ENCODE measurements at places on chromosomes 4 and X.
A peak's percentile ranks its signal among the peaks of the same experiment; 100 is the strongest.

DNA sequence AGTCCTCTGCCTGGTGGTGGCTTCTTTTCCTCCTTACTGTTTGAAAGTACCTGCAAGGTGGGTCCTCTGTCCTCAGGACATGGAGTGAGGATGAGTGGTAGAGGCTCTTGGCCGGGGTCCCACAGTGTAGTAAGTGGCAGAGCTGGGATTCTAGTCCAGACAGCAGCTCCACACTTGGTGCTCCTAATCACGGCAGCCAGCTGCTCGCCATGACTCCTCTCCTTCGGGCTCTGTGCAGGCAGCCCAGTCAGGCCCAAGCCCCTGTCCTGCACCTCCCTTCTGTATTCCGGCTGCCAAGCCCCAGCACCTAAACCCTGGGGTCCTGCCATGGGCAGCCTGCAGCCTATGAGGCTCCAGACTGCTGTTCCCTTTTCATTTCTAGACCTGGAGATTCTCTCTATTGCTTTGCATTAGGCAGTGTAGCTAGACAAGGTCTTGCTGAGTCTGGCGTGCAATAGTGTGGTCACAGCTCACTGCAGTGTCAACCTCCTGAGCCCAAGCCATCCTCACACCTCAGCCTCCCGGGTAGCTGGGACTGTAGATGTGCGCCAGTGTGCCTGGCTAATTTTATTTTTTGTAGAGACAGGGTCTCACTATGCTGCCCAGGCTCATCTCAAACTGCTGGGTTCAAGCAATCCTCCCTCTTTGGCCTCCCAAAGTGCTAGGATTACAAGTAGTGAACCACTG is 24.9 kb downstream of the NSD2 start:
- no peak for DNase-seq

- DNase-seq, result no peak
Measured at GRCh38 chrX:19375546-19375945, 31.8 kb downstream of the PDHA1 start.

- no peak for DNase-seq
Measured at GRCh38 chr4:129345609-129346008, 249.7 kb downstream of the C4orf33 start.

GRCh38 chrX:7943600-7944245 is 16.5 kb upstream of the PNPLA4 start:
- no peak for DNase-seq

- peak; percentile 26 for DNase-seq
Measured at GRCh38 chr4:56909086-56909894, 1.6 kb downstream of the REST start.

GRCh38 chr4:124757126-124757525 is 44.6 kb upstream of the ANKRD50 start:
- DNase-seq, result no peak

DNA sequence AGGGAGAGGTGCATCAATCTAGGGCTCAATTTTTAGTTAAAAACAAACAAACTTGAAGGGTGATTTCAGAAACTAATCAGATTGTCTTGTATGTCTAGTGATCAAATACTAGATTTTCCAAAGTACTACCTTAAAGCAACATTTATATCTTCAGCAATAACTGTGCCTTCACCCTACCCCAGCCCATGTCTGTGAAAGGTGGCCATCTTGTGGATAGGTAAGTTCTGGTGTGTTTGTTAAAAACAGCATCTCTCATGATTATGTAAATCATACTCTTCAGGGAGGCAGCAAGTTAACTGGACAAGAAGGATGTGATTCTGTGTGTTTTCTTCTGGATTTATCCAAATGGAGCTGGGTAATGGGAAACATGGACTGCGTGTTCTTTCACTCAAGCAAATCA is 81.4 kb upstream of the ACSL1 start:
- DNase-seq, result no peak

- peak; percentile 38 for DNase-seq
Measured at GRCh38 chr4:1809754-1810502, 16.8 kb downstream of the FGFR3 start.

DNA sequence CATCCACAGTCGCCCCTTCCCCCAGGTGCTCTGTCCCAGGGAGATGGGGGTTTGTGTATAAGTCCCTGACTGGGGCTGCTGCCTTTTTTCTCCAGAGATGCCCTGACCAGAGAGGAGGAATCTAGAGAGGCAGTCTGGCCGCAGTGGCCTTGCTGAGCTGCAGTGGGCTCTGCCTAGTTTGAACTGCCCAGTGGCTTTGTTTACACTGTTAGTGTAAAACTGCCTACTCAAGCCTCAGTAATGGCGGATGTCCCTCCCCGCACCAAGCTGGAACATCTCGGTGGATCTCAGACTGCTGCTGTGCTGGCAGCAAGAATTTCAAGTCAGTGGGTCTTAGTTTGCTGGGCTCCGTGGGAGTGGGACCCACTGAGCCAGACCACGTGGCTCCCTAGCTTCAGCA is 102.6 kb upstream of the GIMD1 start:
- DNase-seq, result no peak

DNA sequence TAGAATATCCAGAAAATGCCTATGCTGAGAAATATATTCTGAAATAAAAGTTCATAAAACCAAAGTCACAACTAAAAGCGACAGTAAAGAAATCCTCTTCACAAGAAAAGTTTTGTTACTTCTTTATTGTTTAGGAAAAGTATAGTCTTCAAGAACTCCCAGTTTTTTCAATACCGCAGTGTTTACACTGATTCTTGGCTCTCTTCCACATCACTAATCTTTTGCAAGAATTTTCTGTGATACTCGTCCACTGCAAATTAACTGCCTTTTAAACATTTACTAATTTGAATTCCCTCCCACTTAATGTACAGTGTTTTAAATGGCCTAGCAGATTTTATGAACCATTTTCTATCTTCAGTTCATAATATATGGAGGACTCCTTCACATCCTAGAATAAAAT is 65.1 kb downstream of the HPGDS start:
- no peak for DNase-seq

DNA sequence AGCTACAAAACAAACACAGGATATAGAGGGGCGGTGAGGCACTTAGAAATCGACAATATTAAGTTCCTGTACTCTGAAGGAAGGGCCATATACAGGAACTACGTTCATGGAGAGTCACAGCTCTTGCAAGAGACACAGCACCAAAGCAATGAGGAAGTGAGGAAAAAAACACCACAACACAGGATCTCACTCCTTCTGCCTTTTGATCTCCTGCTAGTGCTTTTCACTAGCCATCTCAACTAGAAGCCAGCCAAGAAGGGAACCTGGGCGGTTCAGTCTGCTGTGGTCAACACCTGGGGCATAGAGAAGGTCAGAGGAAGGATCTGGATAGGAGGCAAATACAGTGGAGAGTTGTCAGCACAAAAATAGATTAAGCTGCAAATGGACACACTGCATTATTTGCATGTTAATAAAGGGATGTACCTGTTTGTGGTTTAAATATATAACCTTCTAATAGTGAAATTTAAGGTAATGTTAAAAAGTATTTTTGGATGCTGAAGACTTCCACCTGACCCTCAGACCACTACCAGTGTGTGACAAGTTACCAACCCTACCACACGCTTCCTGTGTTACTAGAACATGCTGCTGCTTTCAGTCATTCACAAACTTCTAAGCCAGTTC is 104.6 kb downstream of the DTHD1 start:
- no peak for DNase-seq

DNA sequence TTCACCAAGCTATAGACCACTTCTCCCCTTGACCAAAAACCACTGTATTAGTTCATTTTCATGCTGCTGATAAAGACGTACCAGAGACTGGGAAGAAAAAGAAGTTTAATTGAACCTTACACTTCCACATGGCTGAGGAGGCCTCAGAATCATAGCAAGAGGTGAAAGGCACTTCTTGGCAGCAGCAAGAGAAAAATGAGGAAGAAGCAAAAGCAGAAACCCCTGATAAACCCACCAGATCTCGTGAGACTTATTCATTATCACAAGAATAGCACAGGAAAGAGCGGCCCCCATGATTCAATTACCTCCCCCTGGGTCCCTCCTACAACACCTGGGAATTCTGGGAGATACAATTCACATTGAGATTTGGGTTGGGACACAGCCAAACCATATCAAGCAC is 97.8 kb downstream of the DOCK11 start:
- DNase-seq, result no peak

- no peak for DNase-seq
Measured at GRCh38 chr4:12778191-12778590, 705.9 kb downstream of the RAB28 start.

- no peak for DNase-seq
Measured at GRCh38 chrX:123818243-123818642, 41.6 kb upstream of the XIAP start.

DNA sequence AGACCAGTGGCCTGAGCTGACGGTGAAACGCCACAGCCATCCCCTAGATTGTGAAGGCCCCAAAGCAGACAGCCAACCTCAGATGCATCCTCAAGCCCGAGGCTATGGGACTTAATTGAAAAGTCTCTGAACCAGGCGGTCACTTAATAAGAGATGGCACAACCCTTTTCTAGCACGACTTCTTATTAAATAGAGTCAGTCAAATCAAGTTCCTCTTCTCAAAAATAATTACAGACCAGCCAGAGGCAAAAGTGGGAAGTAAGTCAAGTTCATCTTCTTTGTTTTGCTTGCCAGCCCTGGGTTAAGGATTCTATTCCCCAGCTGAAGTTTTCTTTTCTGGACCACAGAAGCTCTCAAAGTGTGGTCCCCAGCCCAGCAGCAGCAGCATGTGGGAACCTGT is 9.7 kb upstream of the SH3KBP1 start:
- no peak for DNase-seq

GRCh38 chr4:163395758-163396157 is 52.1 kb downstream of the NPY5R start:
- no peak for DNase-seq

GRCh38 chr4:8403976-8404375 is 36.5 kb downstream of the ACOX3 start:
- DNase-seq, result no peak

DNA sequence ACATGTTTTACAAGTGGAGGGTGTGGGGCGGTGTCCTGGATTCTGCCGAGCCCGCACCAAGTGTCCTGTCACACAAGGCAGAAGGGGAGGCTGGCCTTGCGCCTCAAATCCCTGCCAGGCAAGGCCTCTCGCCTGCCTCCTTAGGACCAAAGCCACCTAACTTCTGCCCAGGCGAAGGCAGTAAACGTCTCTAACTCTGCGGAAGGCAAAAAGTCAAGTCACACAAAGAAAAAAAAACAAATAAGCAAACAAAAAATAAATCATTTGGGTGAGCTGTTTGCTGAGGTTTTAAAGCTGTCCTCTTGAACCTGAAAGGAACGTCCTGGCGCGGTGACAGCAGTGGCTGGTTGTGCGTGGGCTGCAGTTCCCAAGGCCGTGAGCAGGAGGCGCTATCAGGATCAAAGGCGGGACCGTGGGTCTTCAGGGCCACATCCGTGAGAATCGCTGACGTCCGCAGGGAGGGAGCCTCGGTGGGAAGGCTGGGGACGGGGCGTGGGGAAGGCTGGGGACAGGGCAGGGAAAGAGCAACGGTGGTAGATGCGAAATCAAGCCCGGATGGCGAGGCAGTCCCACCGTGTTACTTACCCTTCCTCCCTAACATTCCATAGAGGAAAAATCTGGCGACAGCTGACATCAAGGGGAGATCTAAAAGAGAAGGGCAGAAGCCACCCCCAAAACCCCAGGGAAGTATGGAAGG is 99.1 kb downstream of the TRAPPC11 start:
- DNase-seq, result no peak

DNA sequence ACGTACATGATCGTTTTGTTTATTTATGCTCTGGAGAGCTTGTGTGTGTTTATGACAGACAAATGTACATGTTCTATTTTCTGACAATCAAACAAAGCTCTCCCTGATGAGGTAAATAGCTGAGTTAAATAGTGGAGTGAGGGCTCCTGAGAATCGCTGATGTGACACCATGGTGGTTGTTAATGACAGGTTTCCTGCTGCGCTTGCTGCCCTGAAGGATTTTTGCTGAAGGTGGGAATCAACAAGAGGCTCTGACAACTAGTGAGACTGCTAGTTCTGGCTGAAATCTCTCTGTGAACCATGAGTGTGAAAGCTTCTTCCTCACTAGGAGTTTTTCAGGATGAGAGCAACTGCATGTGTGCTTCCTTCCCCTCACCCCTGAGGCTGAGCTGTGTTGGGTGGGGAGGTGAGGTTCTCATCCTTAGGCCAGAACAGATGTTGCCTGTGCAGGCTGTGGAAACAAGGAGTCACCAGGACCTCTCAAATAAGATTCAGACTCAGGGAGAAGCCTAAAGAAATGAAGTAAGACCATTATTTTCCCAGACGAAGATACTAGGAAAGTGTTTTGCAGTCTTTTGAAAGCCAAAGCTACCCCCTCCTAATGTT is 173.4 kb upstream of the JADE1 start:
- no peak for DNase-seq

- DNase-seq, result no peak
Measured at GRCh38 chr4:109816894-109817293, 1.3 kb downstream of the GAR1 start.

DNA sequence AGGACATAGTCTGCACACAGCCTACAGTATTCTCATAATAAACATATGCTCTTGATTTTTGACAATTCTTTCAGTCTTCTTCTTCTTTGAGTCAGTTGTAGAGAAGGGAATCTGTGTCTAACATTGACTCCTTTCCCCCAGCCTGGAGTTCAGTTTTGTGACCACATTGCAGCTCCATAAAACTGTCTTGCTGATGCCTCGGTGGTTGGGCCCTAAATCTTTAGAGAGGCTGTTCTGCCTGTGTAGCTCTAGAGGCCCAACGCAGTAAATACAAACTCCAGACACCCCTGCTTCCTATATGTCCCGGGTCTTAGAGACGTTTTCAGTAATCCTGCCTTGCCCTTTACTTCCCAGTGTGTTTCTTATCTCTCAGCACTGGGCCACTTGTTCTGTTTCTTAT is 639.5 kb upstream of the AADAT start:
- no peak for DNase-seq

- no peak for DNase-seq
Measured at GRCh38 chr4:7558436-7558835, 123.7 kb upstream of the PSAPL1 start.

- no peak for DNase-seq
Measured at GRCh38 chr4:146638786-146639505, at the start of gene POU4F2. Gene POU4F2 (plus strand): TSS chr4:146638893. CDS start chr4:146639141, 248 bp downstream.

DNA sequence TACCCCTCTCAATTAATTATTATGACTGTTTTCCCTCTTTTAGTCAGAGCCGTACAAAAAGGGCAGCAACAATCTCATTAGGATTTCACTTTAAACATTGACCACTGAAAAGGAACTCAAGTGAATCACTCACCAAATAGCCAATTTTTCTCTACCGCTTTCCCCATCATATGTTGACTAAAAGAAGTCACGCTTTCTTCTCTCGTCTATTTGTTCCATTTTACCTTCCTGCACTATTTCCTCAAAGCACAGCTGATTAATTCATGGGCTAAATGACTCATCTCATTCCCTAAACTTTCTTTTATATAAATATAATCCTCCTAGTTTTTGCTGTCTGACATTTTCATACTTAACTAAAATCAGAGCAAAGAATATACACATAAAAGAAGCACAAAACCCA is 8.2 kb downstream of the MID1 start:
- peak; percentile 61 for DNase-seq

GRCh38 chr4:119504616-119505015 is 124.0 kb downstream of the PDE5A start:
- DNase-seq, result no peak

Data from Caki2 (cell line).